ENCODE measurements at places on chromosomes 6 and 20.

DNA sequence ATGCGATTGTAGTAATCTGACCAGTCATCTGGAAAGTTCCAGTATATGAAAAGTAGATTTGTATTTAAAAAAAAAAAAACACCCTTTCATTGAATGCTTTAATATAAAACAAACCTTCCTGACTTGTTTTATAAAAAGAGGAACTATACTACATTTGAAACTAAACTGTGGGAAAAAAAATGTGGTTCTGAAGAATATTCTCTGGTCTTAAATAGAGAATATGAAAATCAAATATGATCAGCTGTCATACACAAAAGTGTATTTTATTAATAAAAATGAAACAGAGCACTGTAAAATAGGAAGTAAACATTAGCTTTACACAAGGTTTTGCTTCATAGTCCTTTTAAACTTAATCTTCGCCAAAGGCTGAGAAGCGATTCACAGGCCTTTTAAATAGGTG lies 25.3 kb upstream of the CD83 start:
- no peak for DNase-seq

- DNase-seq, result no peak
These were observed 2.9 kb upstream of the SMIM28 start for GRCh38 chr6:138374815-138375214.

DNA sequence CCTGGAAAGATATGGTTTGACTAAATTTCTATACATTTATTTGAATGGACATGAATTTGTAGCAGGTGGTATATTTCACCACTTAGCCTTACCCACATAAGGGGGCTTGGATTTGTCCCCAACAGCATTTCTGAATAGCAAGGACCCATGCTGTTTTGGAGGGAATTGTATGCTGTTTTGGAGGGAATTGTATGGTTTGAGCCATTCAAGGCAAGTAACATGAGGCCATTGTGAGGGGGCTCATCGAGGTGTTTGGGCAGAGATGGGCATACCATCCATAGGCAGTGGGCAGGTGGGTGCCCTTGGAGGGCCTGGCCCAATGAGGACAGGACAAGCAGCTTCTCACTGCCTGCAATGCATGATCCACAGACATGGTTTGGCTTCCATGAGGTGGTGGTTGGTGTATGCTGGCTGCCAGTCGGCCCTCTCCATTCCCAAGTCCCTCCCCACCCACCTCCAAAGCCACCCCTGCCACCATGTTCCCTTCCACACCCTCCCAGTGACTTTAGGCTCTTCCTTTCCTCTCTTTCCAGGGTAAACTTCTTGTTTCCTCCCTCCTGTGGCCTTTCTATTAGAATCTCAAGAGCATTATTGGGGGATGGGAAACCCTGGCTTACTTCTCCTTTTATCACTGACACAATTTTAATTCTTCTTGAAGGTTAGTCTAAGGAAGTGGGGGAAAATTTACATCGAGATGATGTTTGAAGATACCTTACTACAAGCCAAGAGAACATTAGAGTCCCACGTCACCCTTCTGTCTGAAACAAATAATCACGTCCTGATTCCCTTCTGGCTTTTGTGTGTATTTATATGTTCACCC lies 13.2 kb upstream of the PXDC1 start:
- DNase-seq, result no peak

DNA sequence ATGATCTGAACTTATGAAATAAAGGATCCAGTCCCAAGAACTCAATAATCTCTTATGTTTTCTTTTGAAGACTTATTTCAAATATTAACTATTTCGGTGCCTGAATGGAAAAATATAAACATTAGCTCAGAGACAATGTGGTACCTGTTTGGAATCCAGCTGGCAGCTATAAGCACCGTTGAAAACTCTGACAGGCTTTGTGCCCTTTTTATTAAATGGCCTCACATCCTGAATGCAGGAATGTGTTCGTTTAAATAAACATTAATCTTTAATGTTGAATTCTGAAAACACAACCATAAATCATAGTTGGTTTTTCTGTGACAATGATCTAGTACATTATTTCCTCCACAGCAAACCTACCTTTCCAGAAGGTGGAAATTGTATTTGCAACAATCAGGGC lies 4.4 kb upstream of the KIAA0319 start:
- DNase-seq, result no peak

DNA sequence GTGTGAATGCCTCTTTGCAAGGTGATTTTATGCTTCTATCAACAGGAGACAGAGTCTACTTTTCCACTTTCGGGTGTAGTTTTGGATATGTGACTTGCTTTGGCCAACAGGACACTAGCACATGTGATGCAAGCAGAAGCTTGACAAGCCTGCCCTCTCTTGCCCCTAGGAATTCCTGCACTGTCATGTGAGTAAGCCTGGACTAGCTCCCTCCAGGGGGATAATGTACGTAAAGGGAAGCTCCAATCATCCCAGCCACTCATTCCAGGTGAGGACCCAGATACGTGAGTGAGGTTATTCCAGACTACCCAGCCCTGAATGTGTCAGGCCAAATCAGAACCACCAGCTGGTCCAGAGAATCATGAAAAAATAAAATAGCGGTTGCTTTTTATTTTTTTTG lies 33.3 kb downstream of the BEND3 start:
- no peak for DNase-seq
